ENCODE measurements at places on chromosomes 2 and 18.
A peak's percentile ranks its signal among the peaks of the same experiment; 100 is the strongest.

DNA sequence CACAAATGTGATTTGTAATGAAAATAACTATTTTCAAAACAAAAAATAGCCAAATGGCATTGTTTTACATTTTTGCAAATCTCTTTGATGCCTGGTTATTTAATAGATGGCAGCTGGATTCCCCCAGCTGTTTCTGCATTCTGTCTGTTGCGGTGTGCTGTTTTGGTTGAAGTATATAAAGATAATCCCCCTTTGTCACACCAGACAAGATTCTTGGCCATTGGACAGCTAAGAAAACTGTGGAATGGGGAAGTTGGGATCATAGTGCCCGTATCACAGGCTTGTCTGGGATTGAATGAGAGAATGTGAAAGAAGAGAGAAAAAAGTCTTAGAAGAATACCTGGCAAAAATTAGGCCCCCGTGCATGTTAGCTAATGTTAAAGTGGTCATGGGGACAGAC lies 19.5 kb upstream of the LYPD6B start:
- DNase-seq: no peak

DNA sequence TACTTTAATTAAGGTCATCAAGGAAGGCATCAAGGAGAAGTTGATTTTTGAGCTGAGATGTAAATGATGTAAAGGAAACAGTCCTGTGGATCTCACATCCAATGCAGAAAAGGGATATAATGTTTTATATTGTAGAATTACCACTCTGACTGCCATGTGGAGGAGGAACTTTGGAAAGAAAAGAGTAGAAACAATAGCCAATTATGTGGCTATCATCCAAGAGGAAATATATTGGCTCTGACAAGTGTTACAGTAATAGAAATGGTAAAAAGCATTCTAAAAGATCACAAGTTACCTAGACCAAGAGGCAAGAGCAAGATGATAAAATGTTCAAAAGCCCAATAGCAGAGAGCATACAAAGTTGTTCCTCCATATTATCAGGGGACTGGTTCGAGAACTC lies 26.8 kb downstream of the BARD1 start:
- DNase-seq: no peak

DNA sequence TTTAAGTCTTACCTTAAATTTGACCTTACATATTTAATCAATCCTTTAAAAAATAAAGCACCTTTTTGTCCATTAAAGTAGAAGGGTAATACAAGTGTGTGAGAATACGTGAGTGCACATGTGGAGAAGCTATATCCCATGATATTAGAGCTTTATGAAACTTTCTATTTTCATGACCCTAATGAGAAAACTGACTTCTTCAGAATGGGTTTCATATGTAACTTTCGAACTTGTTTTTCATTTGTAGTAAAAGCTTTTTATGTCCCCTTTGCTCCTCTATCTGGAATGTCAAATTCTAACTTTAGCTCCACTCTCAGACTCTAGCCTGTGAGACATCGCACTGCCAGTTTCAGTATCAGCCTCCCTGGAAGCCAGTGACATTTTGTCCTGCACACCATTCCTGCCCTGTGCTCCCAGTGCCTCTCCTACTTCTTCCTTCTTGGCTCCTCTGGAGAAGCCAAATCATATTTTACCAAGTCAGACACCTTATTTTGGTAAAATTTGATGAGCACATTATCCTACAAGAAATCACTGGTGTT lies 42.0 kb downstream of the MAPRE2 start:
- no peak for DNase-seq

GRCh38 chr2:197915548-197916265 lies 111.3 kb downstream of the PLCL1 start:
- no peak for DNase-seq

DNA sequence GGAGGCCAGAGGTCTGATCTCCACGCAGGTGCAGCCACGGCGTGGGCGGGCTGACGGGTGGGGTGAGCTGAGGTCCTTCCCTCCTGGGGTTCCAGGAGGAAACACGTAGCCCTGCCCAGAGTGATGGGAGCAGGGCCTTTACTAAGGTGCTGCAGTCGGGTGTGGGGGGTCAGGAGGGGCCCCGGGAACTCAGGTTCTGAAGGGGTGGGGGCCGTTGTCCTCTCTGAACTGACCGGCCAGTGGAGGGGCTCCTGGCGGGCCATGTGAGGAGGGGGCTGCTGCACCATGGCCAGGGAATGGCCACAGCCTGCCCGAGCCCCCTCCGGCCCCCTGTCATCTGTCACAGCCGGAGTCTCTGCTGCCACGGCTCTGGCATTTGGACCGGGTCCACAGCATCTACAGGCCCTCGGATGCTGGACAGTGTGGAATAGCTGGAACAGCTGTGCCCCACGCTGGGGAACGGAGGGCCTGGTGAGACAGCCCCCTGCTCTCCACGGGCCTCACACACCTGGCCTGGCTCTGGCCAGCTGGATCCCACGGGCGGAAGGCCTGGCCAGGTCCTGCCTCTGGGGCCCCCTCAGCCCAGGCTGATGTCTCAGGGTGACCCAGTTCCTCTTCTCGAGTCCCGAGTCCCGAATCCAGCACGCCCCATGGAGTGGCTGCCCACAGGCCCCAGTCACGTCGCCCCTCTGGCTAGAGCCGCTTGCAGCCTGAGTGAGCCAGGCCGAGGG lies 145.6 kb upstream of the GPC1 start:
- no peak for DNase-seq

GRCh38 chr2:224586127-224586695 lies 1.0 kb upstream of the CUL3 start:
- no peak for DNase-seq

GRCh38 chr2:138032334-138032733 lies 68.1 kb downstream of the HNMT start:
- no peak for DNase-seq

GRCh38 chr2:188664416-188664815 lies 309.8 kb upstream of the COL3A1 start:
- no peak for DNase-seq

- DNase-seq: no peak
These were observed 450.8 kb downstream of the EIPR1 start for GRCh38 chr2:2926858-2927175.

GRCh38 chr2:74708883-74709282 lies 54.8 kb downstream of the SEMA4F start:
- no peak for DNase-seq

DNA sequence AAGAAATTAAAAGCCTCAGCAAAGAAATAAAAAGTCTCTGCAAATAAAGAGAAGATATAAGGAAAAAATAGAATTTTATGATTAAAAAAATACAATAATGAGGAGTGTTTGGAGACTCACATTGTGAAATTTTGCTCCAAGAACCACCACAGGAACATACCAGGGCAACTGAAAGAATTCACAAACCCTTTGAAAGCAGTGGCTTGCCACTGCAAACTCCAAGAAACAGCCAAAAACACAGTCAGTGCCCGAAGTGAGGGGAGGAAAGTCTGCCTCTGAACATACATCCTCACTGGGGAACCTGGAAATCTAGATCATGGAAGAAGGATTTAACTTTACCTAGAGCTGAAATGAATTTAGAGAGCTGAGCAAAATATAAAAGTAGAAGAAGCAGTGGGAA lies 33.1 kb downstream of the EVA1A start:
- no peak for DNase-seq

DNA sequence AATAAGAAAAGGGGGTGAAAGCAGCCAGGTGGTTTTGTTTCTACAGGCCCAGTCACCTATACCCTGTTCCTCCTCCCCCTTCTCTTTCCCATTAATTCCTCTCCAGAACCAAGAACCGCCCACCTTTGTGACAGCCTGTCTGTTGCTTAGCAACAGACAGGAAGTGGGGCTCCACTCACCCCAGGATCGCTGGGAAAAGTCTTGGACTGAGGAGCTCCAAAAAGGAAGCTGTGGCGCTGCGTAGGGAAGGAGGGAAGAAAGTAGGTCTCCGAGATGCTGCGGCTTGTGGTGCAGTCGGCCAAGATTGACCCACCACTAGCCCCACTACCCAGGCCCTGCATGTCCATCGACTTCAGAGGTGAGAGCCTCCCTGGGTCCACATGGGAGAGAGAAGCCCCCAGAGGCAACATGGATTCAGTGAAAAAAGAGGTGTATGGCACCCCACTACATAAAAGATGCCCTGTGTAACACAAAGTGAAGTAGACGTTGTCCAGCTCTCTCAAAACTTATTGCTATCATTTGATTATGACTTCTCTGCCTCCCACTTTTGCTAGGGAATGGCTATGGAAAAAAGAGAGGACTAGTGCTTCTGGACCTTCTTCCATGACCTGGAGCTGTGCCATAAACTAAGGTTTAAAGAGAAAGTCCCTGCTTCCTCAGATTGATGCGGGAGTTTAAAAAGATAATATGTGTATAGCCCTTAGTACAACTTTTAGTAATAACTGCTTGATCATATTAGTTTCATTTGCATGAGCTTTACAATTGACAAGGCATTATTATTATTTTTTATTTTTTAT lies at the start of gene FER1L5:
Gene FER1L5, plus strand, starts transcription at position 201 of the 797 bp plus-strand sequence. Its CDS starts 73 bp downstream, at position 274.
- no peak for DNase-seq

DNA sequence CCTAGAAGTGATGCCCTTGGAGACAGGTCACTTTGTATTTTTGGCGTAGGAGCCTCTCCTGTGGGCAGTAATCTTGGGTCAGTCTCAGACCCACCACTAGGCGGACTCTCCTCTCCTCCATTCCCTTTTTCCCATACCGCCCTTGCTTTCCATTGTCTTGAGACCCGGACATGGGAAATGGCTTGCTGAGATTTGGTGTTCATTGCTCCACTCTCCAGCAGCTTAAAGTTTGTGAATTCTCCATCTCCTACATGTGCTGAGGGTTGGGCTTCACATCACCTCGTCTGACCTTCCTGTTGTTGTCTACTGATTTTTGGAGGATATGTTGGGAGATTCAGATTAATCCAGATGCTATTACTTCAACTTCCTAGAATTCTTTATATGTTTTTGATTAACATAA lies 159.2 kb upstream of the RAB12 start:
- DNase-seq: no peak

GRCh38 chr18:76982841-76983583 lies 149.6 kb downstream of the MBP start:
- no peak for DNase-seq

DNA sequence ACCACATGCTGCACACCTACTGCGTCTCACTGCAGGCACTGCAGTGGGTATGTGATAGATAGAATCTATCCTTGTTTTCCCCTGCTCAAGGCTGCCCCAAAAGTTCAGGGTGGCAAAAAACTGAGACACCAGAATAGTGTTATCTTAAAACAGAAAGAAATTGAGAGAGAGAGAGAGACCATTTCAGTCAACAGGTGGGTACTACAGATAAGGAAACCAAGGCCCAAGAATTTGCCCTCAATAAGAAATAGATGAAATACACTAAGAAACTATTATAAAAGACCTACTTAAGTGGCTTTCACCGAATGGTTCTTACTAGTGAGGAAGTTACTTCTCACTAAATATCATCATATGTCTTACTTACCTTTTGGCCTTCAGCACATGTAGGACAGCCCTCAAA lies 27.9 kb downstream of the EPG5 start:
- DNase-seq: no peak

DNA sequence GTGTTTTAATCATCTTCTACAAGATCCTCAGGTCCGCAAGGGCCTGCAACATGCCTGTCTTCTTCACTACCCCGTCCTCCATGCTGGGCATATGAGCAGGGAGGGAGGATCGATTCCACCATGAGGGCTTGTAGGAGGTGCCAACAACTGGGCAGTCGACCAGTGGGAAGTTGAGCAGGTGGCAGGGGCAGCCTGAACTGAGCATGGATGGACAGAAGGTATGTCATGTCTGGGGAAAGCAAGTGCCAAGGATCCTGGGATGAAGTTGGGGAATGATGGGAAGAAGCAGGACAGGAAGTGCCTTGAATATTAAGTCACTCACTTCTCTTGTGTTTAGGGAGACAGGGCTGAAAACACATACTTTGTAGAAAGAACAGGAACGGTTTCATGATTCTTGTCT lies 44.7 kb downstream of the CTIF start:
- DNase-seq: no peak

DNA sequence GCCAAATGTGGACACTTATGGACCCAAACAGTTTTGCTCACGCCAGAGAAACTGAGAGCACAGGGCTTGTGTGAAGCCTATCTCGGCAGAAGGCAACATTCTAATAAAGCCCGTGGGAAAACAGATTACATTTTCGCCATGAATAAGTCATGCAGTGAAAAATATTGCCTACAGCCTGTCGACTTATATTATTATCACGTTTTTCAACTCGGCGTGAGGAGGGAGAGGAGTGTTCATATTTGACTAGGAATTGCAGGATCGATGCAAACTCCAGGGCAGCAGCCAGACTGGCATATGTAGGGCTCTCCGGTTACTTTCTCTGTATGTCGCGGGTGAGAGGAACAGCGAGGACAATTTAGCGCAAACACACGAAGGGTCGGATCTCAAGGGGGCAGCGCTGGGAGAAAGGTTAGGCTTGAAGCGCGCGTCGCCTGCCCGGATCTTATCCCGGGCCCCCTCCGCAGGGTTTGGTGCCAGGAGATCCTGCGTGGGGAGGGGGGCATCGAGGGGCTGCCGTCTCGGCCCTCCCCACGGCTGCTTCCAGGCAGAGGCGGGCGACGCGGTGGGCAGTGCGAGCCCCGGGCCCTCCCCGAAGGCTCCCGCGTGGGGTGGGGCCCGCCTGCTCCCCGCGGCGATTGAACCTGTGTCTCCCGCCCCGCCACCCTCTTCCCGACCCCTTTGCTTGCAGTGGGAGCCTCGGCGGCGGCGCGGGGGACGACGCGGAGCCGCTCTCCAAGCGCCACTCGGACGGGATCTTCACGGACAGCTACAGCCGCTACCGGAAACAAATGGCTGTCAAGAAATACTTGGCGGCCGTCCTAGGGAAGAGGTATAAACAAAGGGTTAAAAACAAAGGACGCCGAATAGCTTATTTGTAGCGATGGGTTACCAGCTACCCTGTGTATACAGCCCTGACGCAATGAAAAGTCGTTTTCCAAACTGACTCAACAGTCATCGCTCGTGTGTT lies 4.4 kb downstream of the ADCYAP1 start:
- no peak for DNase-seq

GRCh38 chr2:233386382-233387041 lies 32.2 kb downstream of the DGKD start:
- peak; percentile 7 for DNase-seq
